ENCODE measurements at places on chromosomes 3 and 15.

GRCh38 chr15:100944986-100945385 lies 25.8 kb downstream of the LRRK1 start:
- no peak for DNase-seq

DNA sequence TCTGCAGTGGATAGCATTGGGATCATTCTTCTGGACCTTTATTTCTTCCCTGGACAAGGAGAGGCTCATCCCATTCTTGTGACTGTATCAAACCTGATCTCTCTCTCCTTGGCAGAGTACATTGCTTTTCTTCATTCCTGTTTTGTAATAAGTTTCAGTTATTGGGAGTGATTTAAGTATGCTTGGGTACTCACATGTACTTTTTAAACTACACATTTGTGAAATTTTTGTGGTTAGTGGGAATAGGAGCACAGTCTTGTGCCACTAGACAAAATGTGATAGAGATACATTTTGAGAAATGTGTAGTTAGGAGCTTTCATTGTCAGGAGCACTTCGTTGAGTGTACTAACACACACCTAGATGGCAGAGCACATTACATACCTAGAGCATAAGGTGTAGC lies 262.6 kb downstream of the C3orf38 start:
- DNase-seq, result no peak

DNA sequence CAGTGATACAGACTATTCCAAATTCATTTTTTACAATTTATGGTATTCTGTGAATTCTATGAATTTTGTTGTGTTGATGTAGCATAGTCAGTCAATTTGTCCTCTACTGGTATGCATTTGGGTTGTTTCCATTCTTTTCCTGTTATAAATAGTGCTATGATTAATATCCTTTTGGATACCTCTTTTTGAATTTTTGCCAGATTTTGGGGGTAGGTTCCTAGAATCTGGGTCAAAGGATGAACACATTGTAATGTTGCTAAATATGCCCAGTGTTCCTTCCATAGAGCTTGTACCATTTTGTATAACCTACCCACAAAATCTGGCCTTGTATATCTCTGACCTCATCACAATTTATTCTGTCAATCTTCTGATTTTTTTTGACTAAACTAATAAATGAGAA lies 44.4 kb upstream of the C3orf38 start:
- no peak for DNase-seq

- DNase-seq, result no peak
These were observed 763 bp downstream of the GOLGB1 start for GRCh38 chr3:121748680-121749275.

- DNase-seq, result no peak
These were observed 11.3 kb downstream of the UBR1 start for GRCh38 chr15:43094416-43095030.

DNA sequence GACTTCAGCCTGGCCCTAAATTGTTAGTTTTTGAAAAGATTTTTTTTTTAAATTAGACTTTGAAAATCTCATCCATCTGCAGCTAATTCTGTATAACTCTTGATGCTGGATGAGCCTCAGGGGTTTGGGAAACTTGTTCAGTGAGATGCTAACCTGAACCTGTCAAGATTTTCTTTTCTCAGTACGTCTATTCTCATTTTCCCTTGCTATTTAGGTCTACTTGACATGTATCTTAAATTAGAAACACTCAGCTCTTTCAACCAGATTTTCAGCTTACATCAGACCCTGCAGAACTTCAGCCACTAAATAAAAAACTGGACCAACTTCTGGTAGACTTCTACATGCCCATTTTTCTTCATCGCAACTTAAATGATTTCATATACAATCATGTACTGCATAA lies 61.4 kb downstream of the MFSD1 start:
- DNase-seq, result no peak

All from activated T-cell treated with anti-CD3 and anti-CD28 coated beads for 24 hours (primary cell).